ENCODE measurements at places on chromosomes 1 and 21. TPM values are rescaled to one million over a fixed set of nuclear protein-coding genes. Genes with fewer than 3 reads are reported as not detected.

Gene NPHS2
- total RNA-seq: not detected

Gene RGS18
- not detected for total RNA-seq

Gene FAM177B
- total RNA-seq: not detected

Gene MMEL1
- total RNA-seq: not detected

Gene LCE2A
- not detected for total RNA-seq

Gene SLFNL1
- total RNA-seq: 0.20 TPM

Gene TRAPPC10
- total RNA-seq: 13.2 TPM

Gene GPR89B
- total RNA-seq: 17.6 TPM

Gene CELSR2
- under 0.01 TPM for total RNA-seq

Gene MX2
- 1.8 TPM for total RNA-seq

Gene RSPH1
- total RNA-seq: not detected

Gene CA6
- total RNA-seq: not detected

Gene PRR9
- not detected for total RNA-seq

Gene FBXO42
- total RNA-seq: 10.4 TPM

Gene MCOLN3
- 6.3 TPM for total RNA-seq

Gene SELP
- not detected for total RNA-seq

Gene KRTAP8-1
- total RNA-seq: not detected

Gene C1orf105
- not detected for total RNA-seq

Gene TRABD2B
- total RNA-seq: 0.20 TPM

Gene FOXD2
- total RNA-seq: under 0.01 TPM

Gene PTAFR
- total RNA-seq: not detected

Gene TNFSF4
- 0.73 TPM for total RNA-seq

Gene MCOLN2
- total RNA-seq: 0.37 TPM

Gene APH1A
- 109 TPM for total RNA-seq

Gene DNAJC28
- 0.39 TPM for total RNA-seq

Gene IFNAR2
- total RNA-seq: 2.3 TPM

Gene SPATA21
- not detected for total RNA-seq

Gene SPAG17
- total RNA-seq: not detected

Gene SMIM12
- total RNA-seq: 24.6 TPM

Gene ZNF644
- total RNA-seq: 60.2 TPM

Gene PATJ
- total RNA-seq: 3.7 TPM

Gene IGSF21
- not detected for total RNA-seq

Gene CFHR3
- not detected for total RNA-seq

Gene ACOT11
- 2.9 TPM for total RNA-seq

Gene SLAMF9
- total RNA-seq: not detected

Gene ADGRB2
- 4.7 TPM for total RNA-seq

Gene ASPM
- 39.3 TPM for total RNA-seq

Gene OR2T2
- total RNA-seq: not detected

Data from subcutaneous preadipocyte (primary cell).